ENCODE measurements at places on chromosomes 16 and 17.

- no peak for DNase-seq
Observed at GRCh38 chr16:85750146-85750826, 610 bp downstream of the C16orf74 start.

GRCh38 chr17:48330421-48330820, 99.6 kb downstream of the SKAP1 start:
- DNase-seq, result no peak

GRCh38 chr16:72021043-72021442, 12.5 kb downstream of the DHODH start:
- DNase-seq, result no peak

DNA sequence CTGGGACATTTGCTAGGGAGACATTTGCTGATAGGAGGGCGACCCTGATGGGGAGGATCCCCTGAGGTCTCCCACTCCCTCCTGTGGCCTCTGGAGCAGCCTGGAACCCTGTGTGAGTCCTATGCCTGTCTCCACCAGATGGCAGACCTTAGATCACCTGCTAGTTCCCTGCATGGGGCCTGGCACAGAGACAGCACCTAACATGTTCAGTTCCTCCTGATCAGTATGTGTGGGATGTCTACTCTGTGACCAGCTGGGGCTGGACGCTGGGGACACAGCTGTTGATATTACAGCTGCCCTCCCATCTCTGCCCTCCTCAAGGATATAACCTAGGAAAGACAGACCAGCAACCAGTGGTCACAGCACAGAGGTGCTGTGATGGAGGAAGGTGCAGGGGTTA, 1.1 kb upstream of the ADCY7 start:
- DNase-seq, result no peak

- no peak for DNase-seq
Observed at GRCh38 chr17:60089096-60089806, 10.5 kb upstream of the HEATR6 start.
